ENCODE measurements at places on chromosomes 2 and 18. TPM values are rescaled to one million over a fixed set of nuclear protein-coding genes. Genes with fewer than 3 reads are reported as not detected.

DNA sequence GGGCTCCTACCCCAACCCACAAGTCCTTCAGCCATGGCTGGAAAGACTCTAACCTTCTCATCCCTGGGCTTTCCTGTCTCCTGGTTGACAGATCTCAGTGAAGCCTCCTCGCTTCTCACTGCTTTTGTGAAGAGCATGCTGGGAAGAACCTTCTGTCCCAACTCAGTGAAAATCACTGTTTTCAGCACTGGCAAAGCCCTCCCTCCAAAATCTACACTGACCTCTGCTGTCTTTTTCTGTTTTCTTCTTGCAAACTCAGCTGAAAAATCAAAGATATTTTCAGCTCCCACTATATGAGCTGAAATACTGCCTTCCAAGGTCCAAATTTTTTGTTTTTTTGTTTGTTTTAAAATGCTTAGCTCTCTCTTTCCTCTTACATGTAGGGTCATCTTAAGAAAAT, 266.3 kb upstream of the AGAP1 start:
- H3K4me1 ChIP-seq: no peaks in the 10 kb centered on the region
- H3K27ac ChIP-seq: no peak overlapping the region
- H3K36me3 ChIP-seq: no peaks in the 10 kb centered on the region
- no peak overlapping the region for H3K4me3 ChIP-seq
- ATAC-seq: no peak
- no peaks in the 10 kb centered on the region for H3K27me3 ChIP-seq

DNA sequence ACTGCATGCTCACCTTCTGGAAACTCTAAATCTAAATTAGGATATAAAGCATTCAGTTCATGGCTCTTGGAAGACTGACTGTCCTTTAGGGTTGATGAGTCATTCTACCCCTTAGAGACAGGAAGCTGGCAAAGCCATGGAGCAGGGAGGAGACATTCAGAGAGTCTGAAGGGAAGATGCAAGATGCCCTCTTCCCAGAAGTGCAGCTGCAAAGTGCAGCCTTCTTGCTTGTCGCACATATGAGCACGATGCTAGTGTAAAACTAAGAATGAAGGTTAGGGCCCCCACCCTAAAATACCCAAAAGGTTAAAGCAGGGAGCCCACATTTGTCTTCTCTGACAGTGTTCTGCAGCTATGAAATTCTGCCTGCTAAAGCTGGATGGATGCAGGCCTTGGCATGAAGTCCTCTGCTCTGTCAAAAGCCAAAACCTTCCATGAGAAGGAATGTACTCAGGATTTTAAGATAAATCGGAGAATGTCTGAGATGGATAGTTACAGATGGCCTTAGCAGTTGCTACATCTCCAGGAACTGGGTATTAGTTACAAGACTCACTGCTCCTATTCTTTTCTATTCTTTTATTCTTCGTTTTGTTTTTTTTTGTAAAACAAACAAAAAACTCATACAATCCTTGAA, 89.7 kb downstream of the POLE4 start:
- H3K4me3 ChIP-seq: no peak overlapping the region
- no peaks in the 10 kb centered on the region for H3K36me3 ChIP-seq
- ATAC-seq: no peak
- no peaks in the 10 kb centered on the region for H3K27me3 ChIP-seq

- no peaks in the 10 kb centered on the region for H3K36me3 ChIP-seq
- H3K4me3 ChIP-seq: no peak overlapping the region
- no peak for ATAC-seq
These were observed 1.6 kb upstream of the EPC2 start for GRCh38 chr2:148642891-148643416.

- H3K4me1 ChIP-seq: no peaks in the 10 kb centered on the region
- no peak overlapping the region for H3K27ac ChIP-seq
- no peak overlapping the region for H3K4me3 ChIP-seq
- no peaks in the 10 kb centered on the region for H3K27me3 ChIP-seq
These were observed 603.6 kb upstream of the SALL3 start for GRCh38 chr18:78376046-78376445.

DNA sequence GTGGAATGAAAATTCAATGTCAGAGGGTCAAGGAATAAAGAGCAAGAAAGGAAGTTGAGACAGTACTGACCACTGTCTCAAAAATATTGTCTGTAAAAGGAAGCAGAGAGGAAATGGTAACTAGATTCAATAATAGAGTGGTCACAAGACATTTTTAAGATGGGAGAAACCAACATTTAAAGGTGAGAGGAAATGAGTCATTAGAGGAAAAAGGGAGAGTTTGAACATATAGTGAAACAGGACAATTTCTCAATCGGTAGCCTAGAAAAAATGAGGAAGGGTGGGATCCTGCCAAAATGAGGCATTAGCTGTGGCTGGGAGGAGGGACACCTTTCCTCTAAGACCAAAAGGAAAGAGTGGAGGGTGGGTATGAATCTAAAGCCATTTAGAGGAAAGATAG, 288.5 kb downstream of the SP3 start:
- H3K4me1 ChIP-seq: no peaks in the 10 kb centered on the region
- no peak overlapping the region for H3K4me3 ChIP-seq
- no peaks in the 10 kb centered on the region for H3K36me3 ChIP-seq
- no peak for ATAC-seq

The WDR75 gene
- 25.4 TPM for total RNA-seq

- no peak overlapping the region for H3K27ac ChIP-seq
- ATAC-seq: no peak
- peaks cover 5% of the 10 kb centered on the region for H3K4me1 ChIP-seq
- H3K4me3 ChIP-seq: no peak overlapping the region
These were observed 154.0 kb downstream of the SPP2 start for GRCh38 chr2:234204480-234204879.

DNA sequence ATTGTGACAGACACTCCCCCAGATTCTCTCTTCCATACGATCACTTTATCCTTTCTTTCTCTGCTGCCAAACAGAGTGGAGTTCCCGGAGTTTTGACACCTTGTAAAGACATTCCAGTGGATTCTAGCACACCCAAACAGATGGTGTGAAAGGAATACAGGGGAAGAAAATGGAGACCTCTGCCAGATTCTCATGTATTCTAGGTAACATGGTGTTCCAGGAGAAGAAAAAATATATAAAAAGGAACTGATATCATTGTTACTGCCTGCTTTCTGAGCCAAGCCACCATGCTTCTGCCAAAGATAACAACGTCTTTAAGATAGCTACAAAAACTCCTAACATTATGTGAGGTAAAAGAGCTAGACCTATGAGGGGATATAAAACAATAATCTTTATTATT, 136.5 kb downstream of the TXNL1 start:
- H3K27me3 ChIP-seq: no peaks in the 10 kb centered on the region
- no peak overlapping the region for H3K4me3 ChIP-seq
- ATAC-seq: no peak

The ADAM23 gene
- 3.6 TPM for total RNA-seq

DNA sequence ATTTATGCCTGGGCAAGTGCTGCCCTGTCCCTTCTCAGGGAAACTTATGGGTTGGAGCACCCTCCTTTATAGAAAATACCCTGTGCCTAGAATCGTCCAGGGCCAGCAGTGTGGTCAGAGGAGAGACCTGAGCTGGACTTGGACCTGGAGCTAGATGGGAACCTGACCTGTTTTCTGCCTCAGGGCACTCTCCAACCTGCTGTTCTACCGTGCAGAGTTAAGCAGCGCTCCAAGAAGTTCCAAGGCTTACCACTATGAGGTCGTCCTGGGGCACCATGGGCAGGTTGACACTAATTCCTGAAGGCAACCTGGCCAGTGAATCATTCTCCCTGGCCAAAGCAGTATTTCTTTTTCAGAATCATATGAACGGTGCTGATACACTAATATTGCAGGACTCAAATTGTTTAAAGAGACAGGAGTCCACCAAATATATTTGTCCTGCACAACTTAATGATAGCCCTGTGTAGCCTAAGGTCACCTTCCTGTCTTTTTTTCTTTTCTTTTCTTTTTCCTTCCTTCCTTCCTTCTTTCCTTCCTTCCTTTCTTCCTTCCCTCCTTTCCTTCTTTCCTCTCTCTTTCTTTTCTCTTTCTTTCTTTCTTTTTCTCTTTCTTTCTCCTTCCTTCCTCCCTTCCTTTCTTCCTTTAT, 455.4 kb upstream of the HNMT start:
- H3K27me3 ChIP-seq: no peaks in the 10 kb centered on the region
- H3K4me3 ChIP-seq: no peak overlapping the region
- ATAC-seq: no peak
- H3K4me1 ChIP-seq: no peaks in the 10 kb centered on the region
- no peak overlapping the region for H3K27ac ChIP-seq

DNA sequence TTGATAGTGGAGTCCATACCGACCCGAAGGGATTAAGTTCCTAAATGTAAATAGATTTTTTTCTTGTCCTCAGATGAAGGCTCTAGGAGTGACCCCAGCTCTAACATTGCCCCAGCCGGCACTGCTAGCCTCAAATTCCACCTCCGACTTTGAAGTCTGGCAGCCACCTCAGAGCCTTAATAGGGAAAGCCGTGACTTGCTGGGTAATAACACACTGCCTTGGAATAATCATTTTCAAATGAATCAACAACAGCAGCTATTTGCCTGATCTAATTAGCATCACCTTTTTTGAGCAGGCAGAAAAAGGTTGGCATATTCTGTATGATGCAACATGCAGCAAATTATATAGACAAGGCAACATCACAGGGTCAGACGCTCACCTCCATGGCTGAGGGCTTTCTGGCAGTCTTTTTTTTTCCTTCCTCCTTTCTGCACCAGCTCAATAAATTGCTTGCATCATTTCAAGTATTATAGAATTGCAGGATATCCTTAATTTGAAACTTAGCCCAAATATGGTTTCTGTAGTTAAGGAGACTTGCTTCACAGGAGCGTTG, 276.5 kb upstream of the ATP5MC3 start:
- H3K4me1 ChIP-seq: no peaks in the 10 kb centered on the region
- H3K4me3 ChIP-seq: no peak overlapping the region
- no peaks in the 10 kb centered on the region for H3K36me3 ChIP-seq

DNA sequence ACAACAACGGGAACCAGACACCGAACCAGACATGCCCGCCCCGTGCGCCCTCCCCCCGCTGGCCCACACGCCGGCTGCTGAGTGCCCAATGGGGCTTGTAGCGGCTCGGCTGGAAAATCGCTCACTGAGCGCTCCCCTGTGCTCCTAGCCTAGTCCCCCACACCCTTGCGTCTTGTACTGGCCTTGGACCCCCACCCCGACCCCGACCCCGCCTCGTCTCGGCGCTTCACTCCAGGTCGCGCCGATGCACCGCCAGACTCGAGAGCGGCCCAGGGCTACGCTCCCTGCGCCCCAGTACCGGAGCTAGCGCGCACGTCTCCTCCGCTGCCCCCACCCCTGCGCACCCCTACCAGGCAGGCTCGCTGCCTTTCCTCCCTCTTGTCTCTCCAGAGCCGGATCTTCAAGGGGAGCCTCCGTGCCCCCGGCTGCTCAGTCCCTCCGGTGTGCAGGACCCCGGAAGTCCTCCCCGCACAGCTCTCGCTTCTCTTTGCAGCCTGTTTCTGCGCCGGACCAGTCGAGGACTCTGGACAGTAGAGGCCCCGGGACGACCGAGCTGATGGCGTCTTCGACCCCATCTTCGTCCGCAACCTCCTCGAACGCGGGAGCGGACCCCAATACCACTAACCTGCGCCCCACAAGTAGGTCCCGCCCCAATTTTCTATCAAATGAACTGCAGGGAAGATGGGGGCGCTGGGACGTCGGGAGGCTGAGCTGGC, 1.5 kb downstream of the GAD1 start:
- no peaks in the 10 kb centered on the region for H3K36me3 ChIP-seq
- H3K27ac ChIP-seq: no peak overlapping the region
- peaks cover 68% of the 10 kb centered on the region for H3K4me1 ChIP-seq
- H3K27me3 ChIP-seq: peaks cover 100% of the 10 kb centered on the region
- no peak for ATAC-seq

DNA sequence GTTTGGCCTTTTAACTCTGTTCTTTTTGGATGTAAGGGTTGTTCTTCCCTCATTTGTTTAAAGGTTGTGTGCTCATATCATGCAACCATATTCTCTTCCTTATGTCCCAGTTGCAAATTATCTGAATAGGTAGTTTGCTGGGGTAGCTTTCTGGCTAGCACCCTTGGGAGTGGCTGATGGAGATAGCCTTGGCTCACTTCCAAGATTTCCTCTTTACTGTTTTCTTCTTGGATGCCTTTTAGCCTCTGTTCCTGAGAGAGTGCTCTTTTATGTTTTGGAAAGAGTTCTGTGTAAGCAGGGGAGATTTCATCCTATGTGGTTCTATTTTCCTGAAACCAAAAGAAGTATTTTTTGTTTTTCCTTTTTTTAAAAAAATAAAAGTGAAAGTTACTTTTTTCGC, 25.4 kb downstream of the USP14 start:
- H3K27me3 ChIP-seq: no peaks in the 10 kb centered on the region
- no peaks in the 10 kb centered on the region for H3K36me3 ChIP-seq
- H3K4me1 ChIP-seq: no peaks in the 10 kb centered on the region
- H3K27ac ChIP-seq: no peak overlapping the region

DNA sequence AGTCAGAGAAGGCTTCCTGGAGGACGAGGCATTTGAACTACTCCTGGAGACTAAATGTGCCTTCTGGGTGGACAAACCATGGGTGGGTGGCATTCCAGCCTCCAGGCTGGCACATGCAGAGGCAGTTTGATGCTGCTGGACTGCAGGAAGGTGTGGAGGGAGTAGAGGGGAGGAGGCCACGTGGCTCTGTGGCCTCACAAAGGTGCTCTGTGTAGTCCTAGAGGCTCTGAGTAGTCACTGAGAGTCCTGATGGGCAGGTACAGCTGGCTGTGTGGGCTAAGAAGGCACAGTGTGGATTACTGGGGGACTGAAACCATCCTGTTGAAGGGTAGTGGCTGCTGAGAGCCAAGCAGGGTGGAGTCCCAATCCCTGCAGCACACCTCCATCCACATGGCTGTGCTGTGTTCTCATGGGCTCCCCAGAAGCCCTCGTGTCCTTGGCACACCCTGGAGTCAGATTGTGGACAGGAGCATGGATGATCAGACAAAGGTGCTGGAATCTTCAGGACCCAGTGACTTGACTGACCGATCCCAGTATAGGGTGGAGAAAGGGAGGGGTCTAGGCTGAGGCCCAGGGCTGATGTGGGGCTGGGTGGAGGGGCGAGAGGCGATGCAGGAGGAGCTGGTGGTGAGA, 87.4 kb upstream of the HS6ST1 start:
- ATAC-seq: no peak
- H3K4me3 ChIP-seq: no peak overlapping the region
- H3K27me3 ChIP-seq: no peaks in the 10 kb centered on the region
- H3K36me3 ChIP-seq: no peaks in the 10 kb centered on the region
- no peaks in the 10 kb centered on the region for H3K4me1 ChIP-seq

- H3K4me1 ChIP-seq: peaks cover 5% of the 10 kb centered on the region
- H3K4me3 ChIP-seq: no peak overlapping the region
- no peak for ATAC-seq
- H3K36me3 ChIP-seq: no peaks in the 10 kb centered on the region
These were observed 68.3 kb downstream of the CRACDL start for GRCh38 chr2:98867539-98868309.
